Activated gamma-delta T cell treated with Interleukin-2 at 50 U/mL for 16 hours (primary cell): ENCODE measurements at places on chromosomes 3 and 15.
A peak's percentile ranks its signal among the peaks of the same experiment; 100 is the strongest.

- DNase-seq, result no peak
These were observed 24.1 kb upstream of the SLC6A1 start for GRCh38 chr3:10968401-10968800.

DNA sequence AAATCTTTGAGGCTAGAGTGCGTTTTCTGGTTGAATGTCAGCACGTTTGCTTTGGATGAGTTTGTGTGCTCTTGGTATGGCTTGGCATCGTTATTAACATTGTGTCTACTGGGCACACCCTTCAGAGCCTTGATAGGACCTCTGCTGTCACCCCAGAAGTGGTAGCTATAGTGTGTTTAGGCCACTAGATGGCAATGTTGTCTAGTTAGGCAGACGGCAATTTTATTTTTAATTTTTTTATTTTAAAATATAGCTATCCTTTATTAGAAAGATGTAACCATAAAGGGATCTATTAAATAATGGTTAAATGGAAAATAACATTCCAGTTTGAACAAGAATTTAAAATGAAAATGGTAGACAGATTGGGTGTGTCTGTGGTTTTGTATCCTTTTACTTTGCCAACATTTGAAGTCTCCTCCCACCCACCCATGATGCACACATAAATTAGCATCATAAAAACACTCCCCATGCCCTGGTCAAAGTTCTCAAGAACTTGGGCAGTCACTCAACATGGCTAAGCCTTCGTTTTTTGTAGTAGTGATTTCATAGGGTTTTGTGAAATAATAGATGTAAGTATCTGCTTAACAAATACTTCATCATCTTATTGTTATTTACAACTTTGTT, 200.7 kb downstream of the KCNH8 start:
- no peak for DNase-seq

GRCh38 chr3:99021466-99021865, 120.0 kb upstream of the DCBLD2 start:
- DNase-seq, result no peak

DNA sequence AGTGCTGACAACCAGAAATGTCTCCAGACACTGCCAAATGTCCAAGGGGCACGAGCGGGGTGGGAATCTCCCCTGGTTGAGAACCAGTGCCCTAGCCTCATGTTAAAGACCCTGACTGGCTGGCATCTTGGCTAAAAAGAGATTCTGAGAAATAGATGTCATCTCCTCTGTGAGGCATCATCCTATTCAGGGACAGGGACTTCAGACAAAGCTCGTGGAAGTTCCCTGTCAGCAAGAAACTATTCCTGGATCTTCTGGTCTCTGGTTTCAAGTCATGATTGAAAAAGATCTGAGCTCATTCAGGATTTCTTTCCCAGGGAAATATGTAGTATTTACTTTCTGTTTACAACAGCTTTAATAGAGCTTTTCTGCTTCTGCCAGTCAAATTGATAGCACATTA, 10.8 kb downstream of the WDR5B start:
- DNase-seq, result no peak

GRCh38 chr3:178485756-178486155, 50.5 kb upstream of the KCNMB2 start:
- no peak for DNase-seq

- DNase-seq, result no peak
These were observed 535.1 kb upstream of the NR2F2 start for GRCh38 chr15:95795386-95795785.

- DNase-seq, result no peak
These were observed 65.9 kb downstream of the SENP2 start for GRCh38 chr3:185651971-185652370.

DNA sequence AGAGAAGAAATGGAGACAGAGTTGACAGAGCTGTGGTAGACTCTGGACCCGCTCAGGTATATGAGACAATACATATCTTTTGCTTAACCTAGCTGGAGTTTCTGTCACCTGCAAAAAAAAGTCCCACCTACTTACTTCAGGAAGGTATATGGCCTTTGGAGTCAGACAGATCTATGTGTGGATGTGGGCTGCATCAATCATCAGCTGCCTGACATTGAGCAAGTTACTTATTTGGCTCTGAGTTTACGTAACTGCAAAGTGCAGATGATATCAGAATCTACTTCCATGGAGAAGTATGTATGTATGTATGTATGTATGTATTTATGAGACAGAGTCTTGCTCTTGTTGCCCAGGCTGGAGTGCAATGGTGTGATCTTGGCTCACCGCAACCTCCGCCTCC, 124.3 kb downstream of the MYLK start:
- DNase-seq, result no peak

DNA sequence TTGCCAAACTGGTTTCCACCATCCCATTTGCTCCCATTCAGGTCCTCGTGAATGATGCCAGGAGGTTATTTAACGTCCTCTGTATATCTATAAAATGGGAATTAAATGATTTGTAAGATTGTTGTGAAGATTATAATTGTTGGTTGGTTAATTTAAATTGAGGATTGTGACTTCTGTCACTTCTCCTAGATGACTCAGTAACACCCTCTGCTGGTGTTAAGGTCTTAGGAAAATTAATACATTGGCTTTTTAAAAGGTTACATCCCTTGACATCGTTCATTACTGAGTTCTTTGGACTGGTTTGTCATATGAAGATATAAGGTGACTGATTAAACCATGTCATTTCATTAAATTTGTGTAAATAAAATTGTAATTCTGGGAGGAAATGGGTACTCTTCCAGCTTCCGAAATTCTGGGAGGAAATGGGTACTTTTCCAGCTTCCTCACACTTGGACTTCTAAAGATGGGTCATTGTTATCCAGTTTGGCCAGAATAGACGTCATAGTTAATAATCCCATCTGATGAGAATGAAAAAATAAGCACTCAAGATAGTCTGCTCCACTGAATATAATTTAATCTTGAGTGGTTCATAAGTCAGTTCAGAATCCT, 33.3 kb upstream of the PAQR5 start:
- DNase-seq, result no peak

DNA sequence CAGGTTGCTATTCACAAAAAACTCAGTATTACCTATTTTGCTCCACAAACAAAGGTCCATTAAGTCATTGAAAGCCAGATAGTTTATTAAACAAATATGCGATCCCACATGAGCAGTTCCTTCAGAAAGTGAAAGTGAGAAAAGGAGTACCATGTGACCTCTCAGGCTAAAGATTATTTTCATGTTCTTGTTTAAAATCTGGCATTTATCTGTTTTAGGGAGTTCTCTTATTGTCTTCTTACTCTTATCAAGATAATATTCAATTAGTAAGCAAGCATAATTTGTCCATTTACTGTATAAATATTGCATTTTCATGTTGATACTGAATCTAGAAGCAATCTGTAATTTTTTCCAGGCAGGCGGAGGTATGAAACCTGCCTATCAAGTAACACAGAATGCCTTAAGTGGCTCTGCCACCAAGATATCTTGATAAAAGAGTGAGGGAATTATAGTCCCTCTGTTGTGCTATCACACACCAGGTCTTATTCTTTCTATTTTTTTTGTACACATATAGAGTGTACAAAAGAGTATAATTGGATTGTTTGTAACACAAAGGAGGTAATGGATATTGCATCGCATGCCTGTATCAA, 20.1 kb upstream of the PLSCR5 start:
- DNase-seq, result no peak

DNA sequence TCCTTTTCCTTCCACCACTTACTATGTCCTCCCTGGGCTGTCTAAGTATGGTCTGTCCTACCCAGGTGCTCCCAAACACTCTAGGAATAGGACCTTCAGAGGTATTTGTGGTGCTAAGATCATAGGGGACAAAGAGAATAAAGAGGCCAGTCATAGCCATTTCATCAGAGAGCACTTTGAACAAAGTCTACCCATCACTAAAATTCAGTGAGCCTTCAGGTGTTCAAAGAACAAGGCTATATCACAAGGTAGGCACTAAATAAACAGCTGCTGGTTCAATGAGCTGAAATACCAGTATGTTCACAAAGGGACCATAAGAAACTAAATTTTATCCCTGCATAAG, 38.8 kb downstream of the NBEAL2 start:
- no peak for DNase-seq

DNA sequence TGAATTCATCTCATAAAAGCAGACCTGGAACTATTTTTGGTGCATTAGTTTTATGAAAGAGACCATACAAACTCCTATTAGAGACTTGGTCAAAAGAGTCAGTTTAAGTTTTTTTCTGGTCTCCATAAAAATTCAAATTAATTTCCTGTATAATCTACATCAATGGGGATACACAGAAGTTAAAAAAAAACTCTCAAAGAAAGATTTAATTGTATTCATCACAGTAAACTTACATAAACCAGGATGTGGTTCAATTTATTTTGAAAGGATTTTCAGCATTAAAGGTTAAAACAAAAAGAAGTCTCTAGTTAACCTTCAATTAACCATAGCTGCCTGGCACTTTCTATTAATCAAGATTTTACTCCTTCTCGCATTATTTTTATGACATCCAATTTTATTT, 530.3 kb upstream of the KCNMB2 start:
- DNase-seq, result no peak

- no peak for DNase-seq
These were observed 13.1 kb upstream of the WWTR1 start for GRCh38 chr3:149670742-149671492.

DNA sequence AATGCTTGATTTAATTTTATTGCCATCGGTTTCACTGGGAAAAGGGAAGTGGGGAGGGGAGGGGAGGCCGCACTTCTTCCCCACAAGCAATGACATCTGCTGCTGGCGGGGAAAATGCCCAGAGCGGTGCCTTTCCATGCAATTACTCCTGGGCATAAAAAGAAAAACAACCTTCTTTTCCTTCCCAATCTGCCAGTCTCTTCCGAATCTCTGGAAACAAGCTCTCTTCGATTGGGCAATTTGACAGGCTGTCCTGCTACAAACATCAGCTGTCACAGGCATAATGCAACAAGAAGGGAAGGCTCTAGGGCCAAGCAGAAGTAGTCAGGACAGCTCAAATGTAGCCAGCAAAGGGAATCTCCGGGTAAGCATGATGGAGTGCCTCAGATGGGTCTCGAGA, 93.4 kb upstream of the STRIT1 start:
- no peak for DNase-seq

DNA sequence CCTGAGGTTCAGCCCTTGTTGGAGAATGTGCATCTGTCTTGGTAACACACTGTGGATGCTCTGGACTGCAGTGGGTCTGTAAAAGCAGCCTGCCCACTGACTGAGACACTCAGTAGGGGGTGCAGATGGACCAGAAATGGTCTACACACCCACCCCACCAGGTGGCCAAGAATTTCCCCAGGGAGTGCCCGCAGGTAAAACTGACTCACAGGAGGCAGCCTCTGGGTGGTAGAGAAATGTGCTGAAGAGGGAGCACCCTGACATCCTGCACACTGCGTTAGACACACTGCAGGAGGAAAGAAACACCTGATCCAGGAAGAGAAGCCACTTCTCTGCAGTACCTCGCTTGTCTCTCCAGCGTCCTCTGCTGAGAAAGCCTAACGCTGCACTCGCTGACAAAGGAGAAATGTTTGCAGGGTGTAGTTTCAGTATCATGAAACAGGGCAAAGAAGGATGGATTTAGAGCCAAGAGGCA, 109.5 kb upstream of the ABHD17C start:
- no peak for DNase-seq

GRCh38 chr15:99556011-99556410, 9.8 kb upstream of the MEF2A start:
- no peak for DNase-seq

DNA sequence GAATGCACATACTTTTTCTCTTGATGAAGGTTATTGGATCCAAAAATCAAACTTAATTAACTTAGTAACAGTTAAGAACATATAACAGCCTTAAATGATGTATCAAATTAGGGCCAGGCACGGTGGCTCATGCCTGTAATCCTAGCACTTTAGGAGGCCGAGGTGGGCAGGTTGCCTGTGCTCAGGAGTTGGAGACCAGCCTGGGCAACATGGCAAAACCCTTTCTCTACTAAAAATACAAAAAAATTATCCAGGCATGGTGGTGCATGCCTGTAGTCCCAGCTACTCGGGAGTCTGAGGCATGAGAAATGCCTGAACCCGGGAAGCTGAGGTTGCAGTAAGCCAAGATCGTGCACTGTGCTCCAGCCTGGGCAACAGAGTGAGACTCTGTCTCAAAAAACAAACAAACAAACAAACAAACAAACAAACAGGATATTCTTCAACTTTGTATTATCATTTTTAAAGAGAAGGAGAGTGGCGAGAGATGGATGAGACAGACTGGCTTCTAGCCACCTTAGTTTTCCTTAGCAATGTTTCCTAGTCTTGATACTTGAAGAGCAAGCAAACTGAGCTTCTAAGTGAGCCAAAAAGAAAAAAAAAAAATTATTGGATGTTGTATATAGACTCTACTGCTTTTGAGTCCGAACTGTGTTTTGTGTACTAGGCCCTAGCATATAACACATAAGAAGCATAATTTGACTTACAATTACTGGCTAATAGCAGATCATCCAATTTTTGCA, 13.8 kb downstream of the SPRED1 start:
- no peak for DNase-seq

GRCh38 chr15:39756806-39757522, 25.7 kb downstream of the FSIP1 start:
- peak; percentile 14 for DNase-seq

- DNase-seq, result no peak
These were observed 148.3 kb downstream of the RBMS3 start for GRCh38 chr3:29429055-29429679.

DNA sequence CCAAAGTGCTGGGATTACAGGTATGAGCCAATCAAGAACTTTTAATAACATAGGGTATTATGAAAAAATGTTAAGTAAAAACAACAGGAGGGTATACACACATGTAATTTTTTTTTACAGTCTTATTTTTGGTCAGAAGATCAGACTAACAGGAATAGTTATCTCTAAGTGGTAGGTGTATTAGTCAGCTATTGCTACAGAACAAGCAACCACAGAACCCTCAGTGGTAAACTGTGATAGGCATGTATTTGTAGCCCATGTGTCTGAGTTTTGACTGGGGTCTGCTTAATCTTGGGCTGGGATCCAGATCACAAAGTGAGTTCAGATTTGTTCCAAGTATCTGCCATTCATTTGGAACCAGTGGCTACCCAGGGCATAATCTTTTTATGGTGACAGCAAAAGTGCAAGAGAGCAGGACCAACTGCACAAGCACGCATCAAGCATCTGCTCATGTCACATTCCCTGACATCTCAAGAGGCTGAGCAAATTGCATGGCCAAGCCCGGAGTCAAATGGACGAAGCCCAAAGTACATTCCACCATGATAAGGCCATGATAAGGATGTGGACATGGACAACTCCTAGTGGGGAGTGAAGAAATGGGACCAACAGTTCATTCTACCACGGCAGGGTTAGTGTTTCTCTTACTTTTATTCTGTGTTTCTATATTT, 3.0 kb upstream of the IL5RA start:
- no peak for DNase-seq

- DNase-seq, result no peak
These were observed 35.6 kb downstream of the LNP1 start for GRCh38 chr3:100436951-100437350.

DNA sequence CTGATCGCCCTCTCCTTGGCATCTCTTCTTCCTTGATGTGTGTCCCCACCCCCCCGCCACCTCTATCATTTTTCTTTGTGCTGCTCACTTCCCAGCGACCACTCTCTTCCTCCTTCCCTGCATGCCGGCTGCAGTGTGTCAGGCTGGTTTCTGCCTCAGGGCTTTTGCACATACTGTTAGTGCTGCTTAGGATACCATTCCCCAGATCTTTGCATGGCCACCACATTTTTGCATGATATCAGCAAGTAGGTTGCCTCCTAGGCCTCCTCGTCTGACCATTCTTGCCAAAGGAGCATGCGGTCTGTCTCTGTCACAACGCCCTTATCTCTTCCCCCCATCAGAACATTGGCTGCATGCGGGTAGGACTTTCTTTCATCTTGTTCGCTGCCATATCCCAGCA, 12.5 kb downstream of the FBLN2 start:
- DNase-seq, result no peak
